Peyer's patch (tissue), 4 donors: ENCODE measurements at places on chromosomes 4 and X. TPM values are rescaled to one million over a fixed set of nuclear protein-coding genes. Genes with fewer than 3 reads are reported as not detected.
A peak's percentile ranks its signal among the peaks of the same experiment; 100 is the strongest.

The MAGIX gene
- 14.4 TPM for total RNA-seq

DNA sequence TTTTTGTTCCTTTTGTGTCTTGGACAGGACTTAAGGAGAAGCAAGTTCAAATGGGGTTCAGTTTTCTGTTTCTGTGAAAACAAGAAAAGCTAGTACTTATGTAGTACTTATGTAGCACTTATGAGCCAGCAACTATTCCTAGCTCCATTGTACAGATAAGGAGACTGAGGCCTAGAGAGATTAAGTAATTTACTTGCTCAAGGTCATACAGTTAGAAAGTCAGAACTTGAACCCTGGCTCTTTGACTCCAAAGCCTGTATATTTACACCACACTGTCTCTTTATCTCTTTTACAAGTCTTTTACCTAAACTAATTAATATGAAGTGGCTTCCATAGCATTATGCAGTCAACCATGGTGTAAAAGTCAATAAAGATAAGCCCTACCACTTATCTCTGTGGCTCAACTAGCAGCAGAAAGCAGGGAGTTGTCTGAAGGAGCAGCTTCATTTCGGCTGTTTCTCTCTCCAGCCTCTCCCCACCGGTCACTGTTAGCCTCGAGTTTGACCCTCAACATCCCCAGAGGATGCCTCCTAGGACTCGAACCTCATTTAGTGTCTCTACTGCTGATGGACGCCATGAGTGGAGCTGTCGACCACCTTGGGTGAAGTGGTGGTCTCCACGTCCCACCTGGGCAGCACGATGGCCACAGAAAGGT, 209.9 kb downstream of the SHROOM3 start:
- H3K4me3 ChIP-seq = no peak overlapping the region
- H3K36me3 ChIP-seq = no peaks in the 10 kb centered on the region
- no peaks in the 10 kb centered on the region for H3K4me1 ChIP-seq
- no peak overlapping the region for H3K27ac ChIP-seq
- no peak for DNase-seq

The HERC5 gene
- total RNA-seq = 3.4 TPM

DNA sequence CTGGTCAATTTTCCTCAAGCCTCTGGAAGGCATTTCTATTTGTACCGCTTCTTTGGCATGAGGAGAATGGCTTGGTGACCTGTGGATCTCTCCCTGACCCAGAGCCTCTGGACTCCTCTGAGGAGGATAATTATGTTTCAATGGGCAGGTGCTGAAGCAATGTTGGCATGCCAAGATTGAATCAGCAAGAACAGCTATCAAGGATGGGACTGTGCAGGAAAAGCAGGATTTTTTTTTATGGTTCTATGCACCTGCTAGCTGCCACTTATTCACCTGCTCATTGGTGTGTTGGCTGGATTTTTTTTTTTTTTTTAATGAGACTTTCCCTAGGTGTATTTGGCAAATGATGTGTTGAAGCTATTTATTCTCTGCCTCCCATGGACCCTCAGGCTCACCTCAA, 821.2 kb downstream of the RPA4 start:
- no peaks in the 10 kb centered on the region for H3K27me3 ChIP-seq
- no peaks in the 10 kb centered on the region for H3K4me1 ChIP-seq
- no peak for DNase-seq
- peak overlapping the region; percentile 17 for H3K27ac ChIP-seq

The SOWAHD gene
- 2.7 TPM for total RNA-seq

DNA sequence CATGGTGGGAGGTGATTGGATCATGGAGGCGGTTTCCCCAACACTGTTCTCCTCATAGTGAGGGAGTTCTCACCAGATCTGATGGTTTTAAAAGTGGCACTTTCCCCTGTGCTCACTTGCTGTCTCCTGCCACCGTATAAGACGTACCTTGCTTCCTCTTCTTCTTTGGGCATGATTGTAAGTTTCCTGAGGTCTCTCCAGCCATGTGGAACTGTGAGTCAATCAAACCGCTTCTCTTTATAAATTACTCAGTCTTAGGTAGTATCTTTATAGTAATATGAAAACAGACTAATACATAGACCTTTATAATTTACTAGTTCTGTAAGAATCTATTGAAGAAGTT, 82.5 kb upstream of the PITX2 start:
- no peaks in the 10 kb centered on the region for H3K36me3 ChIP-seq
- H3K4me3 ChIP-seq = no peak overlapping the region

The RAB9A gene
- total RNA-seq = 56.9 TPM

DNA sequence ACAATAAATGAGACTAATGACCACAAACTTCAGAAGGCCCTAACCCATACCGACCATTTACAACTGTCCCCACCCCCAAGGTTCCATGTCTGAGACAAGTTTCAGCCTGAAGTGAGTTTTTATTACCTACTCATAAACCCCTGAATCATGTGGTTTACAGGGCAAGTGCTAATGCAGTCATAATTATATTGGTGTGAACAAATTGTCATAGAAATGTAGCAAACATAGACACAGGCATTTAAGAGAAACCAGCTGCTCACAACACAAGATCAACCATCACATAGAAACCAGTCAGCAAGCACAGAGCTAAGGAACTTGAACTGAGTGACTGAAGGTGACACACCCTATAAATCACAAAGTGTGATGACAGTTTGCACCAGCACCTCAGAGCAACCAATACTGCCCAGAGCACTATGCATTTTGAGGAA, 173.8 kb upstream of the MID1 start:
- H3K27ac ChIP-seq = no peak overlapping the region
- H3K4me1 ChIP-seq = no peaks in the 10 kb centered on the region
- H3K4me3 ChIP-seq = no peak overlapping the region
- no peaks in the 10 kb centered on the region for H3K27me3 ChIP-seq
